PC-9 (cell line): ENCODE measurements at places on chromosomes 3 and 15. TPM values are rescaled to one million over a fixed set of nuclear protein-coding genes. Genes with fewer than 3 reads are reported as not detected.

GRCh38 chr3:4982773-4983738 lies 3.8 kb downstream of the BHLHE40 start:
- DNase-seq, result no peak

GRCh38 chr15:29922191-29922590 lies 99.9 kb upstream of the TJP1 start:
- no peak for DNase-seq

DNA sequence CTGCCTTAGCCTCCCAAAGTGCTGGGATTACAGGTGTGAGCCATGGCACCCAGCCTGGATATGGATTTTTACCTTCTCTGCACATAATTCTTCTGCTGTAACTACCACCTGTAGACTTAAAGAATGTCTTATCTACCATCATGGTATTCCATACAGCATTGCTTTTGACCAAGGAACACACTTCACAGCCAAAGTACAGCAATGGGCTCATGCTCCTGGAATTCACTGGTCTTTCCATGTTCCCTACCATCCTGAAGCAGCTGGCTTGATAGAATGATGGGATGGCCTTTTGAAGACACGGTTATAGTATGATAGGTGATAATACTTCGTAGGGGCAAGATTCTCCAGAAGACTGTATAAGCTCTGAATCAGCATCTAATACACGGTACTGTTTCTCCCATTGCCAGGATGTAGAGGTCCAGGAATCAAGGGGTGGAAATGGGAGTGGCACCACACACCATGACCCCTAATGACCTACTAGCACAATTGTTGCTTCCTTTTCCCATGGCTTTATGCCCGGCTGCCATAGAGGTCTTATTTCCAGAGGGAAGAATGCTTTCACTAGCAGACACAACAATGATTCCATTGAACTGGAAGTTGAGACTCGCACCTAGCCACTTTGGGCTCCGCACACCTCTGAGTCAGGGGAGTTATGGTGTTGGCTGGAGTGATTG lies 60.9 kb upstream of the CDV3 start:
- DNase-seq, result no peak

DNA sequence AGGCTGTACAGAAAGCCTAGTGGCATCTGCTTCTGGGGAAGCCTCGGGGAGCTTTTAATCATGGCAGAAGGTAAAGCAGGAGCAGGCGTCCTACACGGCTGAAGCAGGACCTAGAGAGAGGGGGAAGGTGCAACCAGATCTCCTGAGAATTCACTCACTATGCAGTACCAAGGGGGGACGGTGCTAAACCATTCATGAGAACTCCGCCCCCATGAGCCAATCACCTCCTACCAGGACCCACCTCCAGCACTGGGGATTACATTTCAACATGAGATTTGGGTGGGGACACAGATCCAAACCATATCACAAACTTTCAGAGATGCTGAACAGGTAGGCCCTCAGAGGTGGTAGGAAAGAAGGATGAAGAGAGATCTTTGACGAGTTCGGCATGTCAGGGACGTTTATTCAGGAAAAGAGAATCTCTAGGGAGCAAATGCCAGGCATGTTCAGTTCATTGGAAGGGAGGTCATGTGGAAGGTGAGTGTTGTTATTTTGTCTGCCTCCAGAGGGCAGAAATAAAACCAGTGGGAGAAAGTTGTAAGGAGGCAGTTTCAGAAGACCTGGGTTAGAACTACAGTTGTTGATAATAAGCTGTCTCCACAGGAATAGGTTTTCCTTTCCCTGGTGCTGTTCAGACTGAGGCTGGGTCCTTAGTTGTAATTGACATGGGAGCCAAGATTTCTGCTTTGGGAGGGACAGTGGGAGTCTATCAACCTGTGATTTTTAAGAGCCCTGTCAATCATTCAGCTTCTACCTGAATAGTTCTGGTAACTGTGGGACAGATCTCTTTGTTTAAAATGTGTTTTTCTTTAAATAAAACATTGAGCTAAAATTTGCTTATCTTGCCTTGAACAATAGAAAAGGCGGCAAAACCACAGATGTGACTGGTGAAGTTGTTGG lies 4.3 kb upstream of the FNDC3B start:
- DNase-seq, result peak; percentile 21

DNA sequence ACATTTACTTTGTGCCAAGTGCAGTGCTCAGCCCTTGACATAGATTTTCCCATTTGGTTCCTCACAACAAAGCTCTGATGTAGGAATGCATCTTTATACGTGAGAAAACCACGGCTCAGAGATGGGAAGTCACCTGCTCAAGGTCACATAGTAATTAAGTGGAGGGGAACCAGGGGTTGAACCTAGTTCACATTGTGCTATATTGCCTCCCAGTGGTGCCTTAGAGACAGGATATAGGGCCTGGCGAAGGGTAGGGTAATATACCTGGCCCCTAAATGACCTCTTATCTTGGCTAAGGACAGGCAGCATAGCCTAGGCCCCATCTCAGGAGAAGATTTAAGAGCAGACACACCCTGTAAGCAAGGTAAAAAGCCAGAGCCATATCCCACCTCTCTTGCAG lies 71.5 kb downstream of the FOXP1 start:
- DNase-seq, result no peak

DNA sequence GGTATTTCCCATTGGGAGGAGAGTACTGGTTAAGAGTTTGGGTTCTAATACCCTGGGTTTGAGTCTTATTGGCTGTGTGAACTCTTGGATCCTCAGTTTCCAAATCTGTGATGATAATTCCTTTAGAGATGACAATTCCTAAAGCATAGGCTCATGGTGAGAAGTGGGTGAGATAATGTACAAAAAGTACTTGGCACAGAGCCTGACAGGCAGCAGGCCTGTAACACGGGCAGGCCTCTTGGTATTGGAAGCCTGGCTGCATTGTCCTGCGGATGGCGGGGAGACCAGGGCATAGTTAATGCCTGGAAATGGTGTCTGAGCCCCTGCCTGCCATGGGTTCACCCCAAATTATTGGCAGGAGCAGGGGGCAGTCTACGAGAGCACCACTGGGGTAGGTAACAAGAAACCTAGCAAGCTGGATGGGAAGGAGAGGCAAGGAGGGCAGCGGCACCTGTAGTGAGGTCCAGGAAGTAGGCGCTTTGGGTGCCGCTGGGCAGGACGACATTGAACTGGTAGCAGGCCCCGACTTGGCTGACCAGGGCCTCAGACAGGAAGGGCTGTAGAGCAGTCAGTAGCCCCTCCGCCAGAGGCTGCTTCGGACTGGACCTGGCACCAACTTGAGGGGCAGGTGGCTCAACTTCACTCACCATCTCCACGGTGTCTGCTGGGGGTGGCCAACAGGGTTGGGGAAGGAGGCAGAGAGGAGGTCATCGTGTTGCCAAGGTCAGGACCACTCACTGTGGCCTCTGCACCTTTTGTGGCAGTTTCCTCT lies 7.7 kb downstream of the STOML1 start:
- DNase-seq, result no peak

DNA sequence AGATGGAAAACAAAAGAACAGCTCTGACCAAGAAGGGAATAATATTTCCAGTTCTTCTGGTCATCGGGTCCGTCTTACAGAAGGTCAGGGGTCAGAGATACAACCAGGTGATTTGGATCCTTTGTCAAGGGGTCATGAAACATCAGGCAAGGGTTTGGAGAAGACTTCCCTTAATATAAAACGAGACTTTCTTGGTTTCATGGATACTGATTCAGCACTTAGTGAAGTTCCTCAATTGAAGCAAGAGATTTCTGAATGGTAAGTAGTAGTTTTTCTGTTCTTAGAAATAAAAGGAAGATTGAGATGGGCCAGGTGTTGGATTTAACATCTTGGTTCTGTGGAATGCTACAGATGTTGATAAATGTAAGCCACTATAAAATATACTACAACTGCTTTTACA lies 9.5 kb downstream of the MGA start:
- no peak for DNase-seq

- no peak for DNase-seq
Observed at GRCh38 chr3:126364731-126365301, 7.6 kb upstream of the KLF15 start.

GRCh38 chr3:193452338-193452737 lies 73.8 kb upstream of the ATP13A5 start:
- no peak for DNase-seq

DNA sequence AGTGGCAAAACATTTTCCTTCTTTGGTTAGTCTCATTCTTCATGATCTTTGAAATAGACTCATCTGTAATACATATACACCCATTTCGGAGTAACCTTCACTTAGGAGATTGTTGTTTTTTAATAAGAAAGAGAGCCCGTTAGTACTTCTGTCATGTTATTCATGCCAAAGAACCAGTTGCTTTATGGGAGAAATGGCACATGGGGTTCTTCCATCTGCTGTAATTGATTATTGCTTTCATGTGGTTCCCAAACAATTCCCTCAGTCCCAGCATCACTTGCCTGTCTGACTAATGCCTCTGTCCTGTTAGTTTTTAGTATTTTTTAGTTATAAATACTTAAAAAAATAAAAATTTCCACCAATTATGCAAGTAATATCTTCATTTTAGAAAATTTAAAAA lies 33.8 kb upstream of the FAH start:
- DNase-seq, result no peak

GRCh38 chr15:99616129-99616528 lies 50.3 kb downstream of the MEF2A start:
- DNase-seq, result no peak

DNA sequence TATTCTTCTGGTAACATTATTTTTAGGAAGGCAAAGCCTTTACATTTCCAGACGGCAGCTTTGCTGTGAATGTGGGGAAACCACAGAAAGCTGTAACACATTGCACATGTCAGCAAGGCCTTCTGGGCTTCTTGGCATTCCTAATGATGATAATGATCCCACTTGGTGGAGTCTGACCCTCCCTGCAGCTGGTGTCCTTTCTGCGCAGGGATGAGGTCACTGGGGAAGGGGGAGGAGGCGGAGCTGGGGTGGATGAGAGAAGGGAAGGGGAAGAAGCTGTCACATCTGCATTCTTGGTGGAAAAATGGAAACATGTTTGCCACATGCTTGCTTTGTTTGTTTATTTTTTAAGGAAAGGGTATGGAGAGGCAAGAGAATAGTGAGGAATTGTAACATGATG lies 68.6 kb downstream of the FILIP1L start:
- no peak for DNase-seq

DNA sequence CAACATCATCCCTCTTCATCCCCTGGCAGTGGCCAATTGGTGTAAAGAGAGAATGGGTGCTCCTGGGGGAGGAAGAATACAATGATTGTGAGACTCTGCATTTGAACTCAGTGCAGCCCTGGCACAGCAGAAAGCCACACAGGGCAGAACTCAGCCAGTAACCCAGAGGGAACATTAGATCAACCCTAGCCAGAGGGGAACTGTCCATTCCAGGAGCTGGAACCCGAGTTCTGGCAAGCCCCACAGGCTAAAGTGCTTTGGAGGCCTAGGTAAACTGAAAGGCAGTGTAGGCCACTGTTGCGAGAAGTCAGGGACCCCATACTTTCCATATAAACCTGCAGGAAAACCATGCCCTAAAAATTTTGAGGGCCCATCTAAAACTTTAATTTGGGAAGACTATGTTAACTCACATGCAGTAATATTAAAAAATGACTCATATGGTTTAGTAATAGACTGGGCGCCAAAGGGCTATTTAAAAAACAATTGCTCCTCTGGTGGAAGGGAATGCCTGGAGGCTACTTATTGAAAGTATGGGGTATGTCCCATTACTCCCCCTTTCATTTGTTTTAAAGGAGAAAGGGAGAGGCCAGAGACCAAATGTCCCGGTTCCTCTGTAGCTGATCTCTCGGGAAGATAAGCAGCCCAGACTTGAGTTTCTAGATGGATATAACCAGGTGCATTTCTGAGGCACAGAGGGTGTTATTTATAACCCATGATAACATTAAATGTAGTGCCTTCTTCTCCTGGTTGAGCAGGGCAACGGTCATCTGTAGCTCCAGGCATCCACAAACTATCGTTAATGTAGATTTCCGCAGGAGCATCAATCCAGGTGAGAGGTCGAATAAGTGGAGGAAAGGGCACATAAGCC lies 5.8 kb upstream of the RAD51 start:
- DNase-seq, result no peak

GRCh38 chr3:61847784-61848462 lies 286.6 kb downstream of the PTPRG start:
- DNase-seq, result no peak

- DNase-seq, result no peak
Observed at GRCh38 chr3:123404391-123404790, 44.5 kb downstream of the ADCY5 start.

DNA sequence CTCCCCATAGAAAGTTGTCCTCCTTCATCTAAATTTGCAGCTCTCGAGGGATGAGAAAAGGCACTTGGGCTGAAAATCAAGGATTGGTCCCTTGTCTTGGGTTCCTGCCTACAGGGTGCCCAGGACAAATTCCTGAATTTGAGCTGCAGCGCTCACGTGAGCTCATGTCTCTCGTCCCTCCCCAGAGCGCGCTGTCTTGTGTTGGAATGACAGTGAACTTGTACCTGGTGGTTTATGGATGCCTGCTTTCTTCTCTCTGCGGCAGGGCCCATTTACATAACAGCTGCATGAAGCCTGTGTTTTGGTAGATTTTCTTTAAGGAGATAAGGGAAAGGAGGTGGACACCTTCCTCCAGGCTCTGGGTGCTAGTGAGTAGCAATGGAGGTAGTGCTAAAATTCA lies 4.3 kb downstream of the RYR3 start:
- DNase-seq, result no peak

- DNase-seq, result no peak
Observed at GRCh38 chr3:179133575-179133974, 14.6 kb upstream of the PIK3CA start.

Gene CPB1
- not detected in 2 replicates for total RNA-seq

Gene CCR8
- total RNA-seq, result not detected in 2 replicates

Gene RASGRP1
- 0.39 and 1.5 TPM in 2 replicates for total RNA-seq

Gene ABI3BP
- 3.4 and 4.2 TPM in 2 replicates for total RNA-seq

Gene SPTBN5
- total RNA-seq, result 2.6 and 4.2 TPM in 2 replicates

Gene VEPH1
- 4.0 and 5.1 TPM in 2 replicates for total RNA-seq

Gene TRPM1
- total RNA-seq, result not detected in 2 replicates

Gene PLAAT1
- total RNA-seq, result not detected in 2 replicates

Gene FRMD4B
- total RNA-seq, result 7.6 and 10.2 TPM in 2 replicates

Gene CAMP
- total RNA-seq, result not detected in 2 replicates

Gene VIPR1
- 19.7 and 23.9 TPM in 2 replicates for total RNA-seq

Gene C3orf85
- total RNA-seq, result not detected in 2 replicates

Gene PDE12
- 14.3 and 16.6 TPM in 2 replicates for total RNA-seq

Gene GFM1
- total RNA-seq, result 43.0 and 45.4 TPM in 2 replicates

Gene TM4SF4
- total RNA-seq, result not detected in 2 replicates

Gene TM4SF18
- total RNA-seq, result not detected in 2 replicates
